ENCODE measurements at places on chromosomes 3 and 15.

DNA sequence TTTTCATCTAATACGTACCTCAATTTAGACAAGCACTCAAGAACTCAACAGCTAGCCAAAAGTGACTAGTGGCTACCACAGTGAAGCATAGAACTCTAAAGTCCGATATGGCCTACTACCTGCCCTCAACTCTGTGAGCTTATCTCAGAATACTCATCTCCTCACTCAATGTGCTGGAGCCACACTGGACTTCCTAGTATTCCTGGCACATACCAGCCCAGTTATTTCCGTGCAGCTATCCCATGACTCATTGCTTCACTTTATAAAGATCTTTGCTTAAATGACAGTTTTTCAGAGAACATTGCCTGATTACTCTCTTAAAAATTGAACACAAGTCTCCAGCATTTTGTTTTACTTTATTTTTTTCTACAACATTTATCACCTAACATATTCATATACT lies 524.7 kb downstream of the PYDC2 start:
- no peak for DNase-seq

GRCh38 chr3:177523067-177523675 lies 325.9 kb upstream of the TBL1XR1 start:
- DNase-seq, result no peak

DNA sequence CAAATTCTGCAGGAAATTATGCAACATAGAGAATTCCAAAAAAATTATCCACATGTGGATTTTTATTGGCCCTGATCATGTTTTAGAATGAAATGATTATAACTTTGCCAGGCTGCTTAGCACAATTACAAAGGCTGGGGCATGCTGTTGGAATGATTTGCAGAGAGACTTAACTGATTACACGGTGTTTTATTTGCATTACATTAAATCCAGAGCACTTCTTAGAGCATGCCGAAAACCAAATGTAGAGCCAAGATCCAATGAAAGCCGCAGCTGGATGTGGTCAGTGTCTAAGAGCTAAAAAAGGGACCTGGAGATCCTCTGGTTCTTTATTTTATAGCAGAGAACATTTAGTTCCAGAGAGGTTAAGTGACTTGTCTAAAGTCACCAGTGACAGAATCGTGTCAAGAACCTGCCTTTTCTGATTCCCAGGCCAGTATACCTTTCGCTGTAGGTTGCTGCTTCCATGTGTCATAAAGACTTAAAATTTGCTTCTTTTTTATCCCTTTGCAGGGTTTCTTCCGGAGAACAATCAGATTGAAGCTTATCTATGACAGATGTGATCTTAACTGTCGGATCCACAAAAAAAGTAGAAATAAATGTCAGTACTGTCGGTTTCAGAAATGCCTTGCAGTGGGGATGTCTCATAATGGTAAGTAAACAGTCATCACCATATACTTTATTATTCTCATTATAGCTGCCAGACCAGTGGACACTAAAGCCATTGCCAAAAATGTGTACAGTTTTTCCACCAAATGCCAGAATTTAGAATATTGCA lies 92.0 kb upstream of the TSEN2 start:
- no peak for DNase-seq

DNA sequence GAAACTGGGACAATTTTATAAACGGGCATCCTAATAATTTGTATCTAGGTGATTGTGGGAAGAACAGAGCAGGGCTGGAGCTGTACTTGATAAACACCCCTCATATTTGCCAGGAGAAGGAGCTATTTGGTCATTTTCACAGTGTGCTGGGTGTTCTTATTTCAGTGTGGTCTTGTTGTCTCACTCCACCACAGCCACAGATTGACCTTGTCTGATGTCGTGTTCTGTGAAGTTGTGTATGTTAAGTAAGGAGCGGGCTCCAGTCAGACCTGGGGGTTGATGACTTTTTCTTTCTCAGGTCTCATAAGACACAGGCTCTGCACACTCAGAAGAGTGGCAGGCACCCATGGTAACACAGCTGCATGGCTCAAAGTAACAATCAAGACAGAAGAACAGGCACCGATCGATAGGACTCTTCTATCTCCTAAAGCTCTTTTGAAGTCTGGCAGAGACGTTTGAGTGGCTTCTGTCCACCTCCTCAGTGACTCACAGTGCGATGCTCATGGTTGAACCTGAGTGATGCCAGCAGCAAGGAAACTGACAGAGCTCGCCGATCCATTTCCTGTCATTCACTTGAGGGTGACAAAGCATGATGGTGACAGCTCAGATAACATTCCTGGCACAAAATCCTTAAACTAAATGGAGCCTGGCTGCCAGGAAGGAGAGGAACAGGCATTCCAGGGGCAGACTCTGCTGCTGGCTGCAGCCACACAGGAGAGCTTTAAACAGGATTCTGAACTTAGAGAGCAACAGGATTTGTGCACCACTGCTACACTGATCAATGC lies 20.8 kb downstream of the DPH3 start:
- no peak for DNase-seq

GRCh38 chr3:190514413-190515153 lies 698 bp downstream of the IL1RAP start:
- DNase-seq, result no peak

DNA sequence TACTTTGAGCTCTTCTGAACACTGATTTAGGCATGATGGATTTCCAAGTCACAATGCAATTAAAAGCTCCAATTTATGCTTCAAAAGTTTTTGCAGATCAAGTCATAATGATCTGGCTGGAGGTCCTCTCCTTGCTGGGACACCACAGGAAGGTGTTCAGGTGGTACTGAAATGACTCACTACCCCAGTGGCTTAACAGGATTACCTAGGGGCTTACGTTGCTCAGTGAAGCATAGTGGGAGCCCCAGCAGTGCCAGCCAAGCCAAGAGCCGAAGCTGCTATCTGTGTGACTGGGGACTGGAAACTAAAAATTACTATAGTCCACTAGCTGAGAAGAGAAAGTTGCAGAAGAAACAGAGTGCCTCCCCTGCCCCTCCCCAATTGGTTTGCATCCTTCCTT lies 110.1 kb upstream of the LPP start:
- DNase-seq, result no peak

- DNase-seq, result no peak
These were observed 13.2 kb downstream of the ABCC5 start for GRCh38 chr3:184004476-184004875.

GRCh38 chr15:92074646-92075045 lies 221.1 kb downstream of the SLCO3A1 start:
- no peak for DNase-seq

DNA sequence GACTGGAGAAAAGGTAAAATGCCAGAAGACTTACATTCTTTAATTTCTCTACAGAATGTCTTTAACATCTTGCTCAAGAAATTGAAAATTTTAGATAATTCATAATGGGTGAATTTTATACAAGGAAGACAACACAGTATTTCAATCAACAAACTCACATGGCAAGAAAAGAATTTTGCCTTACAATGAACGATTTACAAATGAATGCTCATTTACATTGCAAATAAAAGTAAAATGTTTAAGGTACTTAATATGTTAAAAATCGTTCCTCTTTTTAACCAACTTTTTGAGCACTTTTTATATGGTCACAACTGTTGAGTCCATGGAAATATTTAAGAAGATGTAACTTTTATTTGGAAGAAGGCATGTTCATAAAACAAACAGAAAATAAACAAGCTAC lies 174.8 kb upstream of the UBE2E2 start:
- DNase-seq, result no peak

- DNase-seq, result no peak
These were observed 234.2 kb downstream of the NFKBIZ start for GRCh38 chr3:102083473-102083872.

- DNase-seq, result no peak
These were observed 210.1 kb upstream of the CD96 start for GRCh38 chr3:111331912-111332311.

GRCh38 chr3:160665784-160666526 lies 11.0 kb upstream of the ARL14 start:
- DNase-seq, result no peak

DNA sequence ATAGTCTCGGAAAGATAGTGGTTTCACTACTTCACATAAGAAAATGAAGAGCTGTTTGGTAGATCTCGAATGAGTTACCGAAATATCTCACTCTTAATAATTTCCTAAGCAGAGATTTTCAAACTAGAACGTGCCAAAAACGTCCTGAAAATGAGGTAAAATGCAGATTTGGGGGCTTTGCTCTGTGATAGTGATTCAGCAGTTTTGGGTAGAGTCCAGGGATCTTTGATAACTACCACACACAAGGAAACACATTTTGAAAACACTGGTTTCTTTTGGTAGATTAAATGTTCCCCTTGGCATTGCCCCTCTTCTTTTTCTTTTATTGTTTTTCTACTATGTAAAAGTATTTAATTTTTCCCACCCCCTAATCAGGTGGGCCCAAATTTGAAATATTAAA lies 125.9 kb downstream of the EBLN2 start:
- no peak for DNase-seq

GRCh38 chr3:149657321-149657925 lies 402 bp downstream of the WWTR1 start:
- no peak for DNase-seq

- DNase-seq, result no peak
These were observed 7.9 kb downstream of the VIPR1 start for GRCh38 chr3:42510325-42510724.

- DNase-seq, result peak; percentile 24
These were observed 41.7 kb downstream of the OXSM start for GRCh38 chr3:25831578-25831977.

- no peak for DNase-seq
These were observed 701.8 kb downstream of the ZPLD1 start for GRCh38 chr3:103136621-103137020.

- no peak for DNase-seq
These were observed 28.4 kb downstream of the PCSK6 start for GRCh38 chr15:101461097-101461496.

- DNase-seq, result no peak
These were observed 270.9 kb downstream of the ULK4 start for GRCh38 chr3:41690766-41691563.

GRCh38 chr15:67137951-67138848 lies 72.8 kb downstream of the SMAD3 start:
- DNase-seq, result peak; percentile 43

DNA sequence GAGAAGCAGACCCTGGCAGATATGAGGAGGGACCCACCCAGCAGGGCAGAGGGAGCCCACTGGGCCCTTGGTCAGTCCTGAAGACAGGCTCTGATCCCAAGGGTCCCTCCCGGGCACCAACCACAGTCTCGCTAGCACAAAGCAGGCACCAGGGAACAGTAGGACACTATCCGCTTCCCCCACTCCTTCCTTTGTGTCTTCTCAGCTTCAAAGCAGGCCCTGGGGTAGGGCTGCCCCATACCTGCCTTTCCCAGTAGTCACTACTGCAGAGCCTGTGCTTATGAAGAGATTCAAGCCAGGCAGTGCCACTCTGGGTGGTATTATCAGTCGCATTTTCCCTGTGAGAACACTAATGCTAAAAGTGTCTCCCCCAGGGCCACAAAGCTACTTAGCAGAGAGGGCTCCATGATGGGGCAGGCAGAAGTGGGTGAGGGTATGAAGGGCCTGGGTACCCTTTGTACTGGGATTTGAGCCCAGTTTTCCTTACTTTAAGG lies 32.7 kb downstream of the SRPRB start:
- no peak for DNase-seq

DNA sequence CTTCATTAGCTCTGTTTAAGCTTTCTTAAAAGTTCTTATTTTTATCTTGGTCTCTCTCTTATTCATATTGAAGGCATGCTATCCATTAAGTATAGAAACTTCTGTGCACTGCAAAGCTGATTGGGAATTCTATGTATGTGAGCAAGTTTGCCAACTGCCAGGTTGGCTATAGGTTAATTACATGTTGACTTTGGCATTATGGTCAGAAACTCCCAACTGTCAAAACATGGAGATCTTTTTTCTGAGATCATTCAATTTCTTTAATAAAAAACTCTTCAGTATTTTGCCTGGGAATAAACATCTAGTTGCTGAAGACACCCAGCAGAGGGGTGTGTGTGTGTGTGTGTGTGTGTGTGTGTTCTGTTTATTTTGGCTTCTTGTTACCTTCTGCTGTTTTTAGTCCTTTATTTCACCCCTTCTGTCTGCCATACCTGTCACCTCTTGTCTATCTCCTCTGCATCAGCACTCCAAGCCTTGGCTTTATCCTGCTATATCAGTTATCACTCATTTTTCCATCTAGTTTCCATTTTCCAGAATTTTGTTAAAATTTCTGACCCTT lies 1.3 kb upstream of the ARL14 start:
- DNase-seq, result peak; percentile 69

GRCh38 chr3:38141952-38142273 lies 3.5 kb downstream of the MYD88 start:
- DNase-seq, result no peak

GRCh38 chr3:18124501-18124900 lies 300.6 kb downstream of the SATB1 start:
- DNase-seq, result peak; percentile 46

DNA sequence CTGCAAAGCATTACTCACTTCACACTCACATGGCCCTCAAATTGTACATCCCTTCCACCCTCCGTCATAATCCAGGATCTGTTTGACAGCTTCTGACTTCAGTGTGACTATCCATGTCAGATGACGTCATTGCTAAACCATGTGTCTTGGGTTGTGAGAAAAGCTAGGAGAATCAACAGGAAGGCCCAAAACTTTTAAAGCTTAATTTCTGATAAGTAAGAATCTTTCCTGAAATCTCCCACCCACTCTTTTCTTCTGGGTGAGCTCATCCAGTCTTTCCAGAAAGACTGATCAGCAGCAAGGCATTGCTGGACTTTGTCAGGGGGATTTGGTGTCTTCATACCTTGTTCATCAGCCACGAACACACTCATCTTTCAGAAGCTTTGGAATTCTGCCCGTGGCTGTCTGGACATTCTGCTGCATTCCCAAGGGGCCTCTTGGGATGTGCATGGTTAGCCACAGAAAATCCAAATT lies 11.5 kb upstream of the LMCD1 start:
- DNase-seq, result no peak

DNA sequence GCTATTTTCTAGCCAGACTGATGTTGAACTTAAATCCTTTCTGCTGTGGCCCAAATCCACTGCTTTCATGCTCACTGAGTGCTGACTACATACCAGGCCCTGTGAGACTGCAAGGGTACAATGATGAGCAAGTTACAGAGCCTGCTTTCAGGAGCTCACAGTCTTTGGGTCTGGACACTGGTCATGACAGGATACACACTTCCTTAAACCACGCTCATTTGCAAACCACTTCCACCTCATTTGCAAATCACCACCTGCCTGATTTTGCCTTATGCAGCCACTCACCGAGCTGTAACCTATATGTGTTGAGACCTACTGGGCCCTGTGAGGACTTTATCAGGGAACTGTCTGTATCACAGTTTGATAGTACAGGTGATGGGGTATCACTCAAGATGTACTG lies 50.2 kb upstream of the LRRC58 start:
- no peak for DNase-seq
